Sciatic nerve (tissue), 2 donors: ENCODE measurements at places on chromosomes 12 and 14. TPM values are rescaled to one million over a fixed set of nuclear protein-coding genes. Genes with fewer than 3 reads are reported as not detected.

DNA sequence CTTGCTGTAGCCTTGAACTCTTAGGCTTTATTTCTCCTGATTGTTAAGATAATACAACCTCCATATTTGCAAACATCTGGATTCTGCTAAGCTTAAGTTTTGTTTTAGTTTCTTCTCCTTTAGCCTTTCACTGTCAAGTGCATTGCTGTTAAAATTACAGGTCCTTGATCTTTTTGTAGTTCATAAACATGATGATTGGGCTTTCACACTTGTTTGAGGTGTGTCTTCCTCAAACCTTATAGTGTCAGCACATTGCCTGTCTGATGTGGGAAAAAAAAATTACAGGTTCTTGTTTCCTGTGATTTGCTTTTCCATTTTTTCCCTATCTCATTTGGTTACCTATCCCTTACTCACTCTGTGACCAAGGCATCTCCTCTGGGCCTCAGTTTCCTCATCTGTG, 59.2 kb downstream of the BICDL1 start:
- DNase-seq: no peak

- no peak for DNase-seq
These were observed 45.8 kb downstream of the SINHCAF start for GRCh38 chr12:31280183-31280582.

GRCh38 chr14:20419419-20419818, 6.1 kb upstream of the TEP1 start:
- no peak for DNase-seq

OTOGL gene
- 0.22 TPM for total RNA-seq
